T-helper 22 cell (primary cell): ENCODE measurements at places on chromosomes 1 and 21.

- DNase-seq, result no peak
Measured at GRCh38 chr1:26490155-26490554, 17.9 kb downstream of the HMGN2 start.

GRCh38 chr21:35988416-35989137 lies 71.7 kb downstream of the SETD4 start:
- DNase-seq, result no peak

- no peak for DNase-seq
Measured at GRCh38 chr1:173360487-173361063, 116.6 kb upstream of the PRDX6 start.

- no peak for DNase-seq
Measured at GRCh38 chr1:201109651-201110050, 2.6 kb downstream of the CACNA1S start.

DNA sequence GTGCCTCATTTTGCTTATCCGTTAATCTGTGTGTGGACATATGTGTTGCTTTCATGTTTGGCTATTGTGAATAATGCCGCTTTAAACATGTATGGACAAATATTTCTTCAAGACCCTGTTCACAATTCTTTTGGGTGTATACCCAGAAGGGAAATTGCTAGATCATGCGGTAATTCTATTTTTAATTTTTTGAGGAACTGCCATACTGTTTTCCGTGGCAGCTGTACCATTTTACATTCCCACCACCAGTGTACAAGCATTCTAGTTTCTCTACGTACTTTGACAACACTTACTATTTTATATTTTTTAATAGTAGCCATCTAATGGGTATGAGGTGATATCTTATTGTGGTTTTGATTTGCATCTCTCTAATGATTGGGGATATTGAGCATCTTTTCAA lies 7.1 kb upstream of the NID1 start:
- DNase-seq, result no peak

GRCh38 chr1:215476541-215476940 lies 90.6 kb upstream of the KCTD3 start:
- no peak for DNase-seq

DNA sequence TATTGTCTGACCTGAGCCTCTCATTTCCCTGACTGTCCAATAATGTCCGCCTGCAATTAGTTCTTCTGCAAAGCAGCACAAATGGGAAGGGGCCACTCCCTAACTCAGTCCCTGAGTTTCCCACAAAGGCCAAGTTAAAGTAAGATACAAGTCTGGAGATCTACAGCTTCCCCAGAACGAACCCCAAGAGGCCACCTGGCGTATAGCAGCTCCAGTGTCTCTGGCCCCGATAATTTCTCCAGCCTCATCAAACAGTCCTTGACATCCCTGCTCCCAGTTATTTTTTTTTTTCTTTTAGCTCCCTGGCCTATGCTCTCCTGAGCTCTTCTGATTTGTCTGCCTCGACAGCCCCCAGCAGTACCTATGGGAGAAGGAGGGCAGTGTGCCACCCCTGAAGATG lies 8.1 kb upstream of the ACKR1 start:
- no peak for DNase-seq

DNA sequence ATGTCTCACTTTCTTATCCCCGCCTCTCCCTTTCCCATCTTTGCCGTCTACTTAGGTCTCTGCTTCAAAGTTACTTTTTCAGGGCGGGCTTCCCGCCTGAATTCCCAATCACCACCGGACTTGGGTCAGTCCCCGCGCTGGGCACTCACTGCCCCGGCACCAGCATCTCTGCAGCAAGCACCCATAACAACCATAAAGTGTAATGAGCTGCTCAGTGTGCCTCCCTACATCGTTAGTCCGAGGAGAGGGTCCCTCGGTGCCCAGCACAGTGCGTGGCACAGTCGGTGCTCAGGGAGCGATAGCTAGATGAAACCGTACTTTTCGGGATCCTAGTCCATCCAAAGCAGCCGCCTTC lies 633 bp upstream of the CTPS1 start:
- DNase-seq, result no peak

- no peak for DNase-seq
Measured at GRCh38 chr1:108055387-108055786, 90.4 kb upstream of the VAV3 start.

GRCh38 chr1:82819234-82819633 lies 1018.5 kb downstream of the ADGRL2 start:
- no peak for DNase-seq

- peak; percentile 59 for DNase-seq
Measured at GRCh38 chr1:15975358-15975804, 520 bp downstream of the ZBTB17 start.
